ENCODE measurements at places on chromosomes 3 and 15. TPM values are rescaled to one million over a fixed set of nuclear protein-coding genes. Genes with fewer than 3 reads are reported as not detected.

- no peak for DNase-seq
- no peaks in the 10 kb centered on the region for H3K27me3 ChIP-seq
- H3K27ac ChIP-seq: no peak overlapping the region
These were observed 44.5 kb downstream of the POC1A start for GRCh38 chr3:52109611-52110301.

DNA sequence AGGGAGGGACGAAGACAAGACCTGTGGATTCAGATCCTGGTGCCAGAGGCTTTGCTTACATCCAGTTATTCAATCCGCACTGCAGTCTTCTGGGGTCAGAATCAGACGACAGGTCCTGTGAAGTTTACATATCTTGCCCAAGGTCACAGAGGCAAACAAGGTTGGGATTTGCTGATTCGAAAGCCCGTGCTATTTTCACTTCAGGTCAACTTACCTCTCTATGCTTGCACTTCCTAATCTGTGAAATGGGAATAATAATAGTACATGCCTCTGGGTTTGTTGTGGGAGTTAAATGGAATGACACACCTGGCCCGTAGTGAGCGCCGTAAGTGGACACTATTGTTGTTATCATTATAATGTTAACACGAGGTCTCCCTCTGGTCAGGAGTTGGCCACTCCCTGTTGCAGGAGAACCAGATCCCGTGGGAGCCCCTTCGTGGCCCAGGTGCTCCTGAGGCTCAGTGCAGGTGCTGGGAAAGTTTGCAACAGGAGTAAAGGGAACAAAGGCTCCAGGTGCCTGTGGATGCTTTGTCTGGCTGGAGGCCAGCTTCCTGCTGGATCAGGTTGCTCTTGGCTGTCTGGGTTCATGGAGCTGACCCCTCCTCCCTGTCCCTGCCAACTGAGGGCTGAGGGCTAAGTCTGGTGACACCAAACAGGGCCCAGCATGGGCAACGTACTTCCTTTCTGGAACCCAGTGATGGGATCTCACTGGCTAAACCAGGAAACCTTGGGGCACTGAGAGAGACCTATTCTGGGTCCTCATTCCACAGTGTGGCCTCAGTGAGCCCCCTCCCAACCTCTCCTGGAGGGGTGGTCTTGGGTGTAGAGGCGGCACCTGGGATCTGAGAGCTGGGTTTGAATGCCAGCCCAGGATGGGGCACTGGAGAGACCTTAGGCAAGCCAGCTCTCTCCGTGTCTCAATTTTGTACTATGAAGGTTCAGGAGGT lies 40.1 kb upstream of the SEMA4B start:
- H3K27ac ChIP-seq: peak overlapping the region; percentile 86
- no peaks in the 10 kb centered on the region for H3K27me3 ChIP-seq
- peaks cover 54% of the 10 kb centered on the region for H3K4me1 ChIP-seq
- H3K36me3 ChIP-seq: no peaks in the 10 kb centered on the region
- DNase-seq: no peak

GRCh38 chr3:126706631-126707030 lies 2.6 kb downstream of the CHCHD6 start:
- H3K36me3 ChIP-seq: no peaks in the 10 kb centered on the region
- H3K4me1 ChIP-seq: peaks cover 16% of the 10 kb centered on the region
- no peak for DNase-seq
- H3K4me3 ChIP-seq: no peak overlapping the region

DNA sequence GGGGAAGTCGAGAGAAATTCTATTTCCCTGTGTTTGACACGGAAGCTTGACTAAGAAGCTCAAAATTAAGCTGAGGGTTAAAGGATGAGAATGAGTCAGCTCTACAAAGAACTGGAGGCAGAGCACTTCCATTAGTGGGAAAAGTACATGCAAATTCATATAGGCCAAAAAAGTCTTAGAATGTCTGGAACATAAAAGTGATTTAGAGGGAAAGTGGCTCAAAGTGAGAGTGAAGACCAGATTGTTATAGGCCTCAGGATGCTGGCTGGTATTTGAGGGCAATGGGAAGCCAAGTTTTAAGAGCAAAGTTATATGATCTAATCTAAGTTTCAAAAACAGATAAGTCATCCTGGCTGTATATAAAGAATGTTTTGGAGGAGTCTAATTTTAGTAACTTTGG lies 857.3 kb downstream of the NAALADL2 start:
- no peak overlapping the region for H3K4me3 ChIP-seq
- H3K27ac ChIP-seq: no peak overlapping the region
- no peaks in the 10 kb centered on the region for H3K36me3 ChIP-seq
- no peaks in the 10 kb centered on the region for H3K27me3 ChIP-seq

DNA sequence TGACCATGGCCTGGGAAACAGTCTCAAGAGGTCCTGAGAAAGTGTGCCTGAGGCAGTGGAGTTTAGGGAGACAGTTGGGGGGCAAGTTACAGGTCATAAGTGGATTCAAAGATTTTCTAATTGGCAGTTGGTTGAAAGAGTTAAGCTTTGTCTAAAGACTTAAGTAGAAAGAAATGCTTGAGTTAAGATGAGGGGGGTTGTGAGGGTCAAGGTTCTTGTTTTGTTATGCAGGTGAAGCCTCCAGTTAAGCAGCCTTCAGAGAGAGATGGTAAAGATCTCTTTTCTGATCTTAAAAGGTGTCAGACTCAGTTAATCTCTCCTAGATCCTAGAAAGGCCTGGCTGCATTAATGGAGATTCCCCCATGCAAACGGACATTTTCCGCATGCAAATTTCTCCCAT lies 356.3 kb upstream of the C2CD4B start:
- H3K36me3 ChIP-seq: no peaks in the 10 kb centered on the region
- H3K27me3 ChIP-seq: no peaks in the 10 kb centered on the region
- H3K27ac ChIP-seq: no peak overlapping the region
- H3K4me1 ChIP-seq: no peaks in the 10 kb centered on the region
- DNase-seq: no peak

DNA sequence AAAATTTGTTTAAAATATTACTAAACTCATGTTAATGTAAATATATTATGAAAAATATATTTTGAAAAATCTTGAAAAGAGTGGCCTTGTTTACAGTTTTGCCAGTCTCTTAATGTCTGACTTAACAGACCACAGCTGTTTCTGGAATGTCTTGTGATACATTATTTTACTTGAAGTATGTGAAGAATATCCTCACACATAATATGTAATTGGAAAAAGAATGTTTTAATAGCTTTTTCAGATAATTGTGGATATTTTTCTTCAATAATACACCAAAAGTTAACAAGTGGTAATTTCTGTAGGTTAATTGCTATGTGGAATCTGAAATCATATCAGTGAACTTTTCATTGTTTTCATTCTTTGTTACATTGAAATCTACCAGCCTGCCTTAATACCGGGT lies 101.3 kb downstream of the UBE2E2 start:
- H3K36me3 ChIP-seq: no peaks in the 10 kb centered on the region
- H3K27ac ChIP-seq: no peak overlapping the region
- no peak for DNase-seq
- H3K4me1 ChIP-seq: peaks cover 19% of the 10 kb centered on the region

DNA sequence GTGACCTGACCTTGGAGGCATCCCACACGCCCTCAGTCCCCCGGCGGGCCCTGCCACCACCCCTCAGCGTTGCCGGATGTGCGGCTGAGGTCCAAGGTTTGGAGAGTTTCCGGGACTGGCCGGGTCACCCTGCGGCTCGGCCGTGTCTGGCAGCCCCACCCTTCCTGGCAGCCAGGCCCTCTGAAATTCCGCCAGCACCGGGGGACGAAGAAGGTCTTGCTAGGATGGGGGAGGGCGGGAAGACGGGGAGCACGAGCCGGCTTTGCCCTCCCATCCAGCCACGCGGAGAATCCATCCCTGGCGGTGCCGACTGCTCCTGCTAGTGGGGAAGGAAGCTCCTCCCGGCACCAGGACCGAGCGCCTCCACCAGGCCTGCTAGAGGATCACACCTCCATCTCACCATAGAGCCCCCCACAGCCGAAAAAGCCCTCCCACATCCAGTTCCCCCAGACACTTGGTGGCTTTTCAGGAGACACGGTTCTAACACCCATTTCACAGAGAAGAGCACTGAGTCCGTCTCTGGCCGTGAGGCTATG lies 81.5 kb downstream of the CPN2 start:
- H3K4me1 ChIP-seq: peaks cover 93% of the 10 kb centered on the region
- H3K27me3 ChIP-seq: no peaks in the 10 kb centered on the region
- no peaks in the 10 kb centered on the region for H3K36me3 ChIP-seq
- DNase-seq: peak; percentile 96
- H3K4me3 ChIP-seq: peak overlapping the region; percentile 10

GRCh38 chr3:8970971-8971589 lies 7.8 kb upstream of the RAD18 start:
- H3K27me3 ChIP-seq: peaks cover 28% of the 10 kb centered on the region
- H3K36me3 ChIP-seq: no peaks in the 10 kb centered on the region
- H3K4me3 ChIP-seq: no peak overlapping the region

GRCh38 chr3:22981166-22981565 lies 222.0 kb upstream of the UBE2E2 start:
- DNase-seq: no peak
- H3K4me3 ChIP-seq: no peak overlapping the region
- H3K27me3 ChIP-seq: no peaks in the 10 kb centered on the region
- H3K27ac ChIP-seq: no peak overlapping the region
- H3K36me3 ChIP-seq: no peaks in the 10 kb centered on the region

GRCh38 chr15:79028411-79028964 lies 62.1 kb downstream of the RASGRF1 start:
- H3K36me3 ChIP-seq: no peaks in the 10 kb centered on the region
- no peak overlapping the region for H3K4me3 ChIP-seq
- no peaks in the 10 kb centered on the region for H3K4me1 ChIP-seq
- H3K27ac ChIP-seq: no peak overlapping the region

GRCh38 chr3:124762661-124763011 lies 32.4 kb downstream of the UMPS start:
- peak overlapping the region; percentile 64 for H3K27ac ChIP-seq
- DNase-seq: no peak
- peaks cover 19% of the 10 kb centered on the region for H3K4me1 ChIP-seq
- H3K4me3 ChIP-seq: no peak overlapping the region
- H3K36me3 ChIP-seq: peaks cover 30% of the 10 kb centered on the region

DNA sequence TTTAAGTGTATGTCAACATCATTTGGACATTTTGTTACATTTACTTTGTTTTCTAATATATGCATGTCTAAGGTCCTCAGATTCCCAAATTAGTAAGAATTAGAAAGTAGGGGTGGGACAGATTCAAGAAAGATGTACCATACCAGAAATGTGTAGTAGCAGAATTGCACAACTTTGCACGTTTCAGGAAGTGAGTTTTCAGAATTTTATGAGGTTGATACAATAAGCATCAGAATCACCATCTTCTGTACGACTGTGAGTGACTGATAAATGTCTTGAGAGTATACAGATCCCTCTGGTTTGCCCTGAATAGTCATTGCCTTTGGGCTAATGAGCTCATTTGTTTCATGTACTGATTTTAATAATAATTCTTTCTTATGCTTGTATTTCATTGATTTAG lies 9.3 kb downstream of the ARIH2 start:
- H3K4me1 ChIP-seq: peaks cover 52% of the 10 kb centered on the region
- H3K27ac ChIP-seq: no peak overlapping the region
- H3K36me3 ChIP-seq: peaks cover 76% of the 10 kb centered on the region
- no peaks in the 10 kb centered on the region for H3K27me3 ChIP-seq

- H3K4me1 ChIP-seq: peaks cover 4% of the 10 kb centered on the region
- DNase-seq: no peak
- peaks cover 56% of the 10 kb centered on the region for H3K36me3 ChIP-seq
- no peaks in the 10 kb centered on the region for H3K27me3 ChIP-seq
- peak overlapping the region; percentile 50 for H3K27ac ChIP-seq
- H3K4me3 ChIP-seq: no peak overlapping the region
These were observed 8.1 kb downstream of the FAM131A start for GRCh38 chr3:184345317-184346144.

DNA sequence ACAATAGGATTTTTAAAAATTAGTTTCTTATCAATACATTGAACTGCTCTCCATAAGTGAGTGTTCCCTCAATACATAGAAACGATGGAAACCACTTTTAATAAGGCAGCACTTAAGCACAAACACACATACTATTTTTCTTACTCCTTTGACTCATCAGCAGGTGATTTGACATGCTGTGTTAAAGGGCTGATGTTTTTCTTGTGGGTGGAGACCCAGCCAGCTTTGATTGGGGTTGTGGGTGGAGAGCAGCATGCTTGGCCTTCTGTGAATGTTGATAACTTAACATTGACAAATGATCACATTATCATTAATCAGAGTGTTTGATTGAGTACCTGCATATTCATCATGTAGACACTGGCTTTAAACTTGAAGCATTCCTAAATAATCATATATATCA lies 223.0 kb upstream of the DPH6 start:
- no peaks in the 10 kb centered on the region for H3K36me3 ChIP-seq
- H3K4me1 ChIP-seq: peaks cover 4% of the 10 kb centered on the region
- no peak overlapping the region for H3K4me3 ChIP-seq
- H3K27me3 ChIP-seq: no peaks in the 10 kb centered on the region
- no peak for DNase-seq

DNA sequence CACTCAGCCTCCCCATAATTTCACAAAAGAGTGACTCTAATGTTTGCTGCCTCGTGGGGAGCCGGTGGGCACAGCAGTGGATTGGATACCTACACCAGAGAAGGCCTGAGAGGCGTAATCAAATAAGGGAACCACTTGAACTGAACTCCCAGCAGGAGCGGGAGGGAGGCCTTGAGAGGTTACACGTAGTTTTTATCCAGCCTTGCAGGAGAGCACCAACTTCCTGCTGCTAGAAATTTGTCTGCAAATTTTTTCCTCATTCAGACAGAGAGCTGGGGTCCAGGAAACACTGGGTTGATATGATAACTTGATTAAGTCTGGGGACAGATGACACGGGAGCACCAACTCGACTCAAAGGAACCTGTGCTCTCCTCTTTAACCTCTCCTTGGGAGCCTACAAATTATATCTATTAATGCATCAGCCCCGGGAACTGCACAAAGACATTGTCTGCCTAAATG lies 69.8 kb downstream of the HES1 start:
- DNase-seq: no peak
- H3K4me1 ChIP-seq: peaks cover 25% of the 10 kb centered on the region
- no peak overlapping the region for H3K4me3 ChIP-seq
- H3K27ac ChIP-seq: no peak overlapping the region

- H3K36me3 ChIP-seq: peaks cover 10% of the 10 kb centered on the region
- peak overlapping the region; percentile 86 for H3K4me3 ChIP-seq
- no peak for DNase-seq
- peak overlapping the region; percentile 90 for H3K27ac ChIP-seq
- H3K4me1 ChIP-seq: peaks cover 41% of the 10 kb centered on the region
- H3K27me3 ChIP-seq: no peaks in the 10 kb centered on the region
These were observed 1.5 kb downstream of the SATB1 start for GRCh38 chr3:18423401-18424212.

Gene ERICH6
- not detected for total RNA-seq

Gene GRK7
- not detected for total RNA-seq

Gene TXNRD3
- 17.9 TPM for total RNA-seq

Gene GOLGA8J
- not detected for total RNA-seq

Gene GREM1
- total RNA-seq: 31.9 TPM

Gene PLA1A
- 1.5 TPM for total RNA-seq

Gene BHLHE40
- 25.6 TPM for total RNA-seq

Gene TPRG1
- 2.8 TPM for total RNA-seq

Gene CHRNA5
- 0.97 TPM for total RNA-seq

Gene LRRC31
- total RNA-seq: not detected

Gene CNTN6
- 0.06 TPM for total RNA-seq

Gene HRH1
- 5.6 TPM for total RNA-seq

Gene GRAMD2A
- 2.5 TPM for total RNA-seq

Gene DUOXA2
- not detected for total RNA-seq

Gene PARP9
- 24.0 TPM for total RNA-seq

All from esophagus muscularis mucosa (tissue), 4 donors.